ENCODE measurements at places on chromosomes 16 and 17. TPM values are rescaled to one million over a fixed set of nuclear protein-coding genes. Genes with fewer than 3 reads are reported as not detected.

Gene PRR35
- not detected for total RNA-seq

Gene KRT12
- not detected for total RNA-seq

Gene CBFA2T3
- total RNA-seq, result 8.2 TPM

Gene KRTAP1-1
- total RNA-seq, result not detected

Gene PROCA1
- total RNA-seq, result 7.6 TPM

Gene ST6GALNAC2
- total RNA-seq, result 104 TPM

Gene SP6
- 0.62 TPM for total RNA-seq

Gene CSF3
- total RNA-seq, result 2.3 TPM

Gene FN3K
- 57.2 TPM for total RNA-seq

Gene PARD6A
- 5.6 TPM for total RNA-seq

Gene AGRP
- not detected for total RNA-seq

Gene CAPNS2
- total RNA-seq, result 2.5 TPM

Gene KRT35
- total RNA-seq, result 0.18 TPM

Gene IL21R
- 1.7 TPM for total RNA-seq

Gene EVPL
- total RNA-seq, result 1.2 TPM

Gene CFAP119
- 5.5 TPM for total RNA-seq

Gene CRHR1
- total RNA-seq, result 0.36 TPM

Gene ATPAF2
- 22.8 TPM for total RNA-seq

Gene PRSS33
- total RNA-seq, result not detected

Gene RGS11
- total RNA-seq, result 48.9 TPM

Gene DNASE1L2
- total RNA-seq, result 1.6 TPM

Gene PERCC1
- total RNA-seq, result not detected

Gene OR1A1
- not detected for total RNA-seq

Gene DRC3
- total RNA-seq, result 5.8 TPM

Gene CIAO3
- 26.9 TPM for total RNA-seq

Gene TAOK1
- 101 TPM for total RNA-seq

Gene CDH15
- 1.2 TPM for total RNA-seq

Gene TTYH2
- 46.7 TPM for total RNA-seq

Gene C16orf86
- 8.6 TPM for total RNA-seq

Gene DNAI2
- not detected for total RNA-seq

Gene BRD7
- total RNA-seq, result 73.5 TPM

Gene ARL5C
- total RNA-seq, result not detected

Gene KRTAP17-1
- total RNA-seq, result not detected

Gene SLC38A8
- not detected for total RNA-seq

Gene ZNF276
- total RNA-seq, result 39.8 TPM

Gene KIF19
- total RNA-seq, result 55.2 TPM

Gene FAM83G
- 1.8 TPM for total RNA-seq

Gene TBX21
- 1.1 TPM for total RNA-seq

Gene ABI3
- 8.5 TPM for total RNA-seq

Gene STAC2
- total RNA-seq, result 0.49 TPM
